ENCODE measurements at places on chromosomes 13 and 19.

- no peak for DNase-seq
Observed at GRCh38 chr19:55157064-55157908, at the start of gene TNNI3. Gene TNNI3, minus strand, starts transcription at chr19:55157732. Its CDS starts 143 bp downstream, at chr19:55157589.

DNA sequence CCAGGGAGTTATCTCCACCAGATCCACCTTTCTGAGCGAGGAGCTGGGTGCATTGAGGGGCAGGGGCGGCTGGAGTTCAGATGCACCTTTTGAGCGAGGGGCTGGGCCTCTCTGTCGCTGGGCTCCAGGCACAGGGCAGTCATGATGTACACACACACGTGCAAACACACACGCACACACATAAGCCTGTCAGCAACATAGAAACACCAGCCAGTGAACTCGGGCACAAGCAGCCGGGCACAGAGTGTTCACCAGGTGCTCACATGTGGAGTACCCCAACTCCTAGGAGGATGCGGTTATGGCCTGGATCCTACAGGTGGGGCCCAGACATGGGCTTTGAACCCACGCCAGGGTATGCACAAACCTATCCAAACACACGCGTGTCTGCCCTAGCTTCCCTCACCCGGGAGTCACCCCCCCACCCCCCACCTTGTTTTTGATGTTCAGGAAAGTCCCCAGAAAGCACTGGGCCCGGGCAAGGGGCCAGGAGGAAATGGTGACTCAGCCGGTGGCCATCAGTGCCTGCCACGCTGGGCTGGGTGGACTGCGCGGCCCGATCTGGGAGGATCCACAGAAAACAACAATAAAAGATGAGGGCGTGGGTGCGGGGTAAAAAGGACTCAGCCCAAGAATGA is 13.3 kb downstream of the ARRDC2 start:
- peak; percentile 64 for DNase-seq

- DNase-seq = no peak
Observed at GRCh38 chr13:75008926-75009325, 473.0 kb downstream of the TBC1D4 start.

DNA sequence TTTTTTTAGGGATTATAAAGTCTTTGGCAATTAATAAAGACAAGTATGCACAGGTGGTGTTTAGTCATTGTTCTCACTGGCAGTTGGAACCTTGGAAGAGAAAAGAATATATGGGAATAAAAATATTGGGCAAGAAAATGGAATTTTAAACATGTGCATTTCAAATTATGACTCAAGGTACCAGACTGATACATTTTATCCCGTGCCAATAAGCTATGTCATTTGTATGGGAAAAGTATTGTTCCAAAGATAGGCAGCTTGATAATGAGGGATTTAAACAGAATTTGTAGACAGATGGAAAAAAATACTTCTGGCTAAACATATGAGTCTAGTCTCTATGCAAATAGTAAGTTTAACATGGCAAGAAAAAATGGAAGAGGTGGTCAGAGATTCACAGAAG is 169.5 kb upstream of the UFM1 start:
- no peak for DNase-seq

GRCh38 chr13:90896002-90896401 is 451.5 kb upstream of the MIR17HG start:
- no peak for DNase-seq

- DNase-seq = no peak
Observed at GRCh38 chr13:34862311-34862710, 79.8 kb upstream of the NBEA start.

Data from hindlimb muscle (tissue), 1 donor.